ENCODE measurements at places on chromosomes 3 and 15.
A peak's percentile ranks its signal among the peaks of the same experiment; 100 is the strongest.

- no peak for DNase-seq
Measured at GRCh38 chr3:101642441-101642840, 34.5 kb downstream of the ZBTB11 start.

DNA sequence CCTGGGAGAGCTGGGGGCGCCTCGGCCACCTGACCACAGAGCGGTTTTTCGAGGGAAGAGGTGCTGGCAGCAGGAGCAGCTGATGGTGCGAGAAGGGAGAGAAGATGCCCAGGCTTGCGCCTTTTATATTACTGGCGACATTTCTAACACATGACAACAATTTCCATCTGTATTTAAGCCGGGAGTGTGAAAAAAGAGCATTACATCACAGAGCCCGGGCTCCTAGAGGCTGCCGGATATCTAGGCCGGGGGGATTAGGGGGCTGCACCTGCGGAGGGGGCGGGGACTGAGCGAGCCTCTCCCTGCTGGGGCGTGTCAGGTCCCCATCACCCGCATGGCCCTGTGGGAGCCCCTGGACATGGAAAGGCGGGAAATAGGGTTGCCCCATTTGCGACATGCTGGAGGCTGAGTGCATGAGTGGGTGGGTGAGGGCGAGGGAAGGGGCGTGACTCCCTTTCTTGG is 440.7 kb downstream of the MAGI1 start:
- DNase-seq: peak; percentile 82

GRCh38 chr3:126816986-126817777 is 113.1 kb downstream of the CHCHD6 start:
- DNase-seq: no peak

GRCh38 chr15:83734487-83734886 is 80.6 kb downstream of the ADAMTSL3 start:
- peak; percentile 24 for DNase-seq

DNA sequence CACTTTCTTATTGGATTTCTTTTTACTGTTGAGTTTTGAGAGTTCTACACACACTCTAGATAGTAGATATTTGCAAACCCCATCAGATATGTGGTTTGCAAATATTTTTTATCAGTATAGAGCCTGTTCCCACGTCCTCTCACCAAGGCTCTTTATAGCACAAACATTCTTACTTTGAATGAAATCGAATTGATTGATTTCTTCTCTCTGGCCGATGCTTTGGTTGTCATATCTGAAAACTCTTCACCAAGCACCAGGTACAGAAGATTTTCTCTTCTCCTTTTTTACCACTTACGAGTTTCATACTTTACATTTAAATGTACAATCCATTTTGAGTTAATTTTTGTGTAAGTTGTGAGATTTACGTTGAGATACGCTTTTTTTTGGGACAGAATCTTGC is 163.4 kb downstream of the PTPRG start:
- DNase-seq: no peak

- DNase-seq: no peak
Measured at GRCh38 chr15:43879386-43880355, 52.9 kb downstream of the WDR76 start.

DNA sequence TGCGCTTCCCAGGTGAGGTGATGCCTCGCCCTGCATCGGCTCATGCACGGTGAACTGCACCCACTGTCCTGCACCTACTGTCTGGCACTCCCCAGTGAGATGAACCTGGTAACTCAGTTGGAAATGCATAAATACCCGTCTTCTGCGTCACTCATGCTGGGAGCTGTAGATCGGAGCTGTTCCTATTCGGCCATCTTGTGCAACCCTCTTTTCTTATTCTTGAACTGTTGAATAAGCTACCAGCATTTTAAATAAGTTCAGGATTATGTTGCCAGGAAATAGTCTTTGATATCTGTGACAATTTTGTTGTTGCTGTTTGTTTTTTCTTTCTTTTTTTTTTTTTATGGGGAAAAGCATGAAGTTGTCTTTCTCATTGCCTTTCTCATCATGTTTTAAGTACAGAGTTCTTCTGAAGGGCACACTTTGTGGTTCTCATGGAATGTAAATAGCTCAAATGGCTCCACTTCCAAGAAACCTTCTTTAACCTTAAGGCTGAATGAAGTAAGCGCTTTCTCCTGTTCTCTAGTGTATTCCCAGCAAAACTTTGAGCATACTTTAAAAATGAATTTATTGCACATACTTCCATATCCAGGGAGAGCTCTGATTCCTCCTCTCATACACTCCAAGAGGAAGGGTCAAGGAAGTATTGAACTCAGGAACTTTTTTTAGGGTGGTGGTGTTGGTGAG is 468.0 kb upstream of the TBL1XR1 start:
- DNase-seq: no peak

GRCh38 chr3:141306922-141307321 is 61.4 kb upstream of the ZBTB38 start:
- DNase-seq: no peak

- no peak for DNase-seq
Measured at GRCh38 chr15:87498560-87498959, 758.0 kb downstream of the NTRK3 start.

- no peak for DNase-seq
Measured at GRCh38 chr3:149460117-149460516, 14.4 kb upstream of the TM4SF4 start.
